Stimulated activated CD8-positive, alpha-beta memory T cell treated with anti-CD3 and anti-CD28 coated beads, Interleukin-15, amount 100 ng/mL, for 1 hour (primary cell): ENCODE measurements at places on chromosomes 16 and 17.
A peak's percentile ranks its signal among the peaks of the same experiment; 100 is the strongest.

DNA sequence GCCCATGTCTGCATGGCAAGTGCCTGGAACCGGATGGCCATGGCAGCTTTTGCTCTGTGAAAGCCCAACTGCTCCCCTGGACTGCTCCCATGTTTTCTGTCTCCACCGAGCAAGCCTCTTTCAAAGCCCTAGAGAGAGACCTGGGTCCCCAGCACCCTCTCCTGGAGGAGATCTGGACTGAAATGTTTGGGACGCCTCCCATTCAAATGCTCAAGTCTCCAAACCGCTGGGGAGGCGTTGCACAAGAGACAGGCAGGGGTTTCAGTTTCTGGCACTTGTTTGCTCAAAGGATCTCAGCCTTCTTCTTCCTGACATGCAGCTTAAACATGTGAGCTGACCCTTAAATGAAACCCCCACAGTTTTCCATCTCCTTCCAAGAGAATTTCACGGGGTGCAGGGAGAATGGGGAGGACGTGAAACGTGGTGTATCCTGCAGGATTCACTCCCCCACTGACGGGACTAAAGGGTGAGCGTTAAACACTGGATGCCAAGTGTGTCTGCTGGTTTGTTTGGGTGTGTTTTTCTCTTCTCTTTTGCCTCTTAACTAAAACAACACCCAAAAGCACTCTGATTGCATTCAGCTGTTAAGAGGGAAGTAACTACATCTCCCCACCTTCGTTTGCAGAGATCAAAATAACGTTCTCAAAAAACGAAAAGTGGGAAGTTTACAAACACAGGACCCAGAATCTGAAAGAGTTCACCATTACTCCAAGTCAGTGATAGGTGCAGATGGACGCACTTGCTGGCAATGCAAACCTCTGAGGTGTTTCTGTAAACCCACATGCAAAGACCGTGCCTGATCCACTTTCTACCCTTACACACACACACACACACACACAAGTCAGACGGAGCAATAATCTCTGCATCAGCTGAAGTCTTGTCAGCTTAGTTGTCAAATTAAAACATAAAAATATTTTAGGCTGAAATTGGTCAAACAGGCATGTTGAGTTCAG, 256.9 kb downstream of the C16orf95 start:
- DNase-seq = no peak

DNA sequence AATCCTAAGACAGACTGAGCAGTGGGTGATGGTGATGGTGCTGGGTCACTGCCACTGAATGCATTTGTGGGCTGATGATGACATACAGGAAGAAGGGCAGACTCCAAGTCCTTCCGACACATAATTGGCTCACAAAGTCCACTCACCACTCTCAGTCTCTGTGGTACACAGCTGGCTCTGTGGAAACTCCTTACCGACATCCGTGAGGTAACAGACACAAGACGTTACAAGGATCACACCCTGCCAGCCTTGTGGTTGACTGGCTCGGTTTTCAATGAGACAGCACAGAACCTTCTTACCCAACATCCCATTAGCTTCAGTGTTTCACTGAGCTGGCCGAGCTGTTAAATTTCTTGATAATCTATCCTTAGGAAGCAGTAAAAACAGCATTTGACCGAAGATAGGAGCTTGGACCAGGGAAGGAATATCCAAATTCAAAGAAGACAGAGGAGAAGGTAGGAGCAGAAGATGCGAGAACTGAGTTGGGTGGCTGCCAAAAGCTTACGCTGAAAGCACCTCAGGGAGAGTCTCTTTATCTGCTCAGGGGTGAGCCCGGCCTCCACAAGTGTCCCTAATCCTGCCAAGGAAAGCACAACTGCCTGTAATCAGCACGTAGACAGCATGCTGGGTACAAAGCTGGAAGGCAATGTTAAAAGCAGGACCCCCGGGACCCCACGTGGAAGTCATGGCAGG, 5.5 kb upstream of the MXRA7 start:
- DNase-seq = peak; percentile 39

DNA sequence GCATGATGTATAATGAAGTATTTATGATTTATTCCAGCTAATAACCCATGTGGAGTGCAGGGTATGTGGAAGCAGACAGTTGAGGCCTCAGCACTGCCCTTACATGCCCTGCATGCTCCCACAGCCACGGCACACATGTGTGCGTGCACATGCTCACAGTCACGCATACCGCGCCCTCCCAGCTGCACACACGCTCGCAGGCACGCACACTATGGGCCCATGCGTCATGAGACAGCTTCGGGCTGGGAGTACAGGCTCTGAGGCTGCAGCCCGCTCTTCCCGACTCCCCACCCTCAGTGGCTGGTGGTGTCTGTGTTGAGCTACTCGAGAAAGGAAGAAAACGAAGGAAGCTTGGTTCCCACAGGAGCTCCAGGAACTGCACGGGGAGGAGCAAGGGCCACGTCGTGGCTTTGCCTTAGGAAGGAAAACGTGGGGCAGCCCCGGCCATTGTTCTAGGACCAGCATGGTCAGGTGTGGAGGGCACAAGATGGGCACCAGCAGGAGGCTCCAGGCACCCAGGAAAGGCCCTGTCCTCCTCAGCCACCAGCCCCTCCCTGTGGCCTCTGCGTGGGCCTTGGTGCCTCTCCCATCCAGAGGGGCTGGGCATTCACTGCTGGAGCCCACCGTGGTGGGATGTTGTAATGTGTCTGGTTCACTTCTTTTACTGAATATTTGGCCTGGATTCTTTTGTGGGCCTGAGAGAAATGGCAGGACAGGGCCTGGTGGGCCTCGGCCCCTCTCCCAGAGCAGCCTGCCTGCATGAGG, 27.5 kb upstream of the CDH15 start:
- DNase-seq = no peak

- DNase-seq = no peak
Measured at GRCh38 chr16:4347765-4348509, 3.2 kb downstream of the PAM16 start.

- no peak for DNase-seq
Measured at GRCh38 chr17:36978810-36979564, 30.2 kb downstream of the AATF start.
